ENCODE measurements at places on chromosomes 6 and 20.

DNA sequence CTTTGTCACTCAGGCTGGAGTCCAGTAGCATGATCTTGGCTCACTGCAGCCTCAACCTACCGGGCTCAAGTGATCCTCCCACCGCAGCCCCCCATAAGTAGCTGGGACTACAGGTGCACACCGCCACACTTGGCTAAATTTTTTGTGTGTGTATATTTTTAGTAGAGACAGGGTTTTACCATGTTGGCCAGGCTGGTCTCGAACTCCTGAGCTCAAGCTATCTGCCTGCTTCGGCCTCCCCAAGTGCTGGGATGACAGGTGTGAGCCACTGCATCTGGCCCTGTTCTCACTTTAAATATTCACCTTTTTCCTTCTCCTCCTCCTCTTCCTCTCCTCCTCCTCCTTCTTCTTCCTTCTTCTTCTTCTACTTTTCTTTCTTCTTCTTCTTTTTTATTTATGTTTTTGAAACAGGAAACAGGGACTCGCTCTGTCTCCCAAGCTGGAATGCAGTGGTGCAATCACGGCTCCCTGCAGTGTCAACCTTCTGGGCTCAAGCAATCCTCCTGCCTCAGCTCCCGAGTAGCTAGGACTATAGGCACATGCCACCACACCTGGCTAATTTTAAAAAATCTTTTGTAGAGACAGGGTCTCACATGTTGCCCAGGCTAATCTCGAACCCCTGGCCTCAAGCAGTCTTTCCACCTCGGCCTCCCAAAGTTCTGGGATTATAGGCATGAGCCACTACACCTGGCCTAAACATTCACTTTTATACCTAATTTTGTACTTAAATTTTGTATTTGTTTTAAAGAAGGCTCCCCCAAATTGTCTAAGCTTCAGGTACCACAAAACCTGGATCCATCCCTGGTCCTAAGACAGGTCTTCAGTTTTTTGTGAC, 47.2 kb upstream of the NCOA3 start:
- DNase-seq, result no peak

DNA sequence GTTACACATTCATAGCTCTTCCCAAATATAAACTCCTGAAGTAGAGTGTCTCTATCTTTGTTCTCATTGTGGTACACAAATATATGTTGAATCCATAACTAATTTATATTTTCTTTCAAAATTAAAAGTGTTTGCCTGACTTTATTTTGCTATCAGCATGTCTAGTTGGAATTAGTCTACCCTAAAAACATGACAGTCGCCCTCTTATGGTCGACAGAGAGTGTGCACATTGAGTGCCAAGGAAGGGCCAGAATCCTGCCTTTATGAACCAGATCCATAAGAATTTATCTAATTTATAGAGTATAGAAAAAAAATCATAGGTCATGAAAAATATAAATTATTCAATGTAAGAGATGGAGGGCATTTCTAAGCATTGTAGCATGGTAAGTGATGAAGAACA, 12.3 kb upstream of the DEFB112 start:
- no peak for DNase-seq

GRCh38 chr6:2976060-2976459, 4.7 kb upstream of the SERPINB6 start:
- DNase-seq, result no peak

- no peak for DNase-seq
Measured at GRCh38 chr6:12844284-12845223, 128.0 kb downstream of the PHACTR1 start.

DNA sequence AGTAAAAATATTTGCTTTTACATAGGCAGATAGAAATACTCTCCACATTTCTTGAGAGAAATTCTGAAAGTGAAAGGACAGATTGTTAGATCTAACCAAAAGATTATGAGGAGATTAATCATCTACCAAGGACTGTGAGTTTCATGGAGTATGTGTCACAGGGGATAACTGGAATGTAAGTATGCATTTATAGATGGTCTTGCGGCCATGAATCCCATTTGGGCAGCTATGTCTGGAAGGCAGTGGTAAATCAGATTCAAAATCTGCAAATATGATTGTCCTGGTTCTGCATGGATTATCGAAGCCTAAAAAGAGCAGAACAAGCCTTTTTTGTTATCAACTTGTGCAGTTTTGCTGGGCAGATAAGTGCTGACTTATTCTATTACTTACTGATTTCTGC, 293.8 kb downstream of the RFPL4B start:
- DNase-seq, result no peak

- DNase-seq, result no peak
Measured at GRCh38 chr20:25225642-25226432, 22.0 kb upstream of the PYGB start.

- DNase-seq, result no peak
Measured at GRCh38 chr6:5241252-5241651, 19.5 kb downstream of the LYRM4 start.

DNA sequence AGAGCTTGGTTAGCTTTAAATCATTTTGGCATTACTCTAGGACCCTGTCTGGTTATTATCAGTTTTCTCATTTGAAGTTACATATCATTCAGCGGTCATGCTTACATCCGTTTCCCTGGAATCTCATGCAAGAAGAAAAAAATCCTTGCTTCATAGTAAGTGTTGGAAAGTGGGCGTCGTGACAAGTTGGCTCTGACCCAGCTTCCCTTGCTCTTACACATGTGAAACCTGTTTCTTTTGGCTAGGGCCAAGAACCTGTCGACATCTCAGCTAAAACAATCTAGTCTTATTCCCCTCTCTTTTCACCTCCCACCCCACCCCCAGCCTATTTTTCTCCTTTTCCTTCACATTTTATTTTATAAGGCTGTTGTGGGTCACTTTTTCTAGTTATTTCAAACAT, 45.5 kb downstream of the ANKS1A start:
- DNase-seq, result no peak

DNA sequence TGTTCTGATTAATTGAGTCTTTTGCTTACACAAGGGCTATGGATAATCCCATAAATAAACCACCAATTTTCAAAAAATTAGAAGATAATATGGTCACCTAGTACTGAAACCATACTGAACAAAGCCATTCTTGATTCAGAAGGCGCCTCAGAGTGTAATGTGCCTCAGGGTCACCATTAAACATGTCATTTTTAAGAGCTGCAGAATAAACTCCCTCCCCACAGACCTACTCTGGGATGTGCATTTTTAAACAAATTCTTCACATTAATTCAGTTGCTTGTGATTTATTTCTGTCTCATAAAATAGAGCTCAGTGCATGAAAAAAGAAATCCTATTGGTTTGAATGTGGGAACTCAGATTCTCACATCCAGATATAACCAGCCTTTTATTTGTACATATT, 202.1 kb upstream of the HEY2 start:
- DNase-seq, result no peak

GRCh38 chr20:997016-997415, 5.1 kb downstream of the RSPO4 start:
- no peak for DNase-seq
